Fibroblast of skin of back (primary cell): ENCODE measurements at places on chromosomes 12 and 14.
A peak's percentile ranks its signal among the peaks of the same experiment; 100 is the strongest.

DNA sequence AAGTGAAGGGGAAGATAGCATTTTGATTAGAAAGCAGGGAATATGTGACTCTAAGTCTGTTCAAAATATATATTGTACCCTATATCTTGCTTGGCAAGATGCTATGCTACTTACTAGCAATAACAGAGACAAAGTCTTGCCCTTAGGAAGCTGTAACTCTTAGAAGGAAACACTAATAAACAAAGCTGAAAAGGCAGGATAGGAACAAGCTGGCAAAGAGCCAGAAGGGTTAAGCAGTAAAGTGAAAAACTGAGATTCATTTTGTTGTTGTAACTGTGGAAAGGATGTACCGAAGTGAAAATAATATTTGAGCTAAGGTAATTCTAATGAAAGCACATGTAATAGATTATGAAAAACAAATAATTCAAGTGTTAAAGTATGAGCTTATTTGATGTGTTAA, 527.1 kb upstream of the FLRT2 start:
- DNase-seq, result no peak

GRCh38 chr14:48323665-48324064, 648.3 kb upstream of the MDGA2 start:
- DNase-seq, result no peak

GRCh38 chr12:18275981-18276380, 14.7 kb downstream of the PIK3C2G start:
- peak; percentile 54 for DNase-seq

DNA sequence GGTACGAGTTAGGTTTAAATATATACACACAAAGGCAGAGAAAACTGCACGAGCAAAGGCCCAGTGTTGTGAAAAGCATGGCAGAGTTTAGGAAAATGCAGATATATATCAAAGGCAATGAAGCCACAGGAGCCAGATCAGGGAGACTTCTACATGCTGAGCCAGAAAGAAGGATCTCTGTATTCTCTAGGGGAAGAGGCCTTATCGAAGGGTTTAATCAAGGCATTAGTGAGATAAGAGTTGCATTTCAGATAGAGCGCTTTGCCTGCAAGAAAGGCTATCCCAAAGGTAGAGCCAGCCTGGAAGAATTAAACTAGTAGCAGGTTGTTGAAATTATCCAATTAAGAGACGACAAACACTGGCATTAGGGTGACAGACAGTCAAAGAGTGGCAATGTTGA, 7.6 kb downstream of the PTPRO start:
- no peak for DNase-seq

DNA sequence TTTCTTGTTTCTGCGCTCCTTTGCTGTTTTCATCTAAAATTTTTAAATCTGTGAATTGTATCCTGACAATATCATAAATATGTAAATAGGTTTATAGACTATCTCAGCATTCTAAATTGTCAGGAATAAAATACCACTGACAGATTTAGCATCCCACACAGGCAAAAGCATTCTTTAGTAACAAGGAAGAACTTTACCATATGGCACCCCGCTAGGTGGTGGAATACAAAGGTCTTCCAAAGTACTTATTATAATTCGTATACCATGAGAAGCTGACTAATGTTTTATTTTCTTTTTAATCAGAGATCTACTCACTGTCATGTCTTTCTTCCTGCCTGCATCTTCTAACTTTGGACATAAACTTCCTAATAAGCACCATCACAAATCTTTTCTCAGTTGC, 328.8 kb upstream of the NOVA1 start:
- no peak for DNase-seq

DNA sequence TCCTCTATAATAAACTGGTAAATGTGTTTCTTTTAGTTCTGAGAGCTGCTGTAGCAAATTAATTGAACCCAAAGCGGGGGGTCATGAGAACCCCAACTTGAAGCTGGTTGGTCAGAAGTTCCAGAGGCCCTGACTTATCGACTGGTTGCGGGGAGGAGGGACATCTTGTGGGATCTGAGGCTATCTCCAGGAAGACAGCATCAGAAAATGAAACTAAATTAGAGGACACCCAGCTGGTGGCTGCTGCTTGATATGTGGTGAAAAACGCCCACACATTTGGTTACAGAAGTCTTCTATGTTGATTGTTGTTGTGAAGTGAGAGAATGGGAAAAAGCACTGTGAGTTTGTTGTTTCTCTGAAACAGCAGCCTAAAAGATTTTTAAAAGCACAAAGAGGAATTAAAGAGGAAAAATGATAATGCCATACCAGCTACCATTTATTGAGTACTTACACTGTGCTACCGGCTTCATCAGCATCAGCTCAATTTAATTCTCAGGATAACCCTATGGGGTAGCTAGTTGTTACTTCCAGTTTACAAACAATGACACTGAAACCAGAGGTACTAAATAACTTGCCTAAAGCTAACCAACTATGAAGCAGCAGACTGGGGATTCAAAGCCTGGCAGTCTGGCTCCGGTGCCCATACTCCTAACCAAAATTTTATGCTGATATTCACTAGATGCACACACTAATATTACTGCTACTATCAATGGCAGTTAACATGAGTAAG, 24.3 kb downstream of the DDX24 start:
- DNase-seq, result no peak

DNA sequence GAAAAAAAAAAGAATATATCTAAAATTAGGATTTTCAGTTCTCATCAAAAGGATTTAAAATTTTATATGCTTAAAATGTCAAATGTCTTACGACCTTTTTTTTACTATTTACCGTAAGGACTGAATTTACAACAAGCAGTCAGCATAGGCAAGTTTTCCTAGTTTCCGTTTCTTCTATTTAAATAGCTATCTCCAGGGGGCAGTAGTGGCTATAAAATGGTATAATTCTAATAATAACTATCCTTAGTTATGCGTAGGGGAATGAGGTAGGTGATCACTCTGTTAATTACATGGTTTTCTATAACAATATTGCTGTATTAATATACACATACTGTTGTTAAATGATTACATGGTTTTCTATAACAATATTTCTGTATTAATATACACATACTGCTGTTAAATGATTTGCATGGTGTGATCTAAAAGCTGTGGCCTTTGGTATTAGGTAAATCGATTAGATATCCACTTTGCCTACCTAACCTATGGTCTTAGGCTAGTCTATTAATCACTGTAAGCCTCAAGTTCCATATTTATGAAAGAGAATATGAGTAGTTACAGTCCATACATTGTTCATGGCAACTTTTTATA, 217.7 kb upstream of the PDZRN4 start:
- no peak for DNase-seq

- DNase-seq, result no peak
These were observed 237.6 kb upstream of the CRY1 start for GRCh38 chr12:107330831-107331431.

GRCh38 chr12:88546226-88546625, 34.0 kb downstream of the KITLG start:
- peak; percentile 39 for DNase-seq

GRCh38 chr12:3741882-3742672, 10.8 kb downstream of the CRACR2A start:
- DNase-seq, result no peak

GRCh38 chr12:30582943-30583342, 112.7 kb downstream of the IPO8 start:
- no peak for DNase-seq

- DNase-seq, result peak; percentile 92
These were observed 5.1 kb upstream of the NUMB start for GRCh38 chr14:73463411-73463810.

GRCh38 chr12:11015775-11016430, 6.5 kb downstream of the TAS2R19 start:
- no peak for DNase-seq

DNA sequence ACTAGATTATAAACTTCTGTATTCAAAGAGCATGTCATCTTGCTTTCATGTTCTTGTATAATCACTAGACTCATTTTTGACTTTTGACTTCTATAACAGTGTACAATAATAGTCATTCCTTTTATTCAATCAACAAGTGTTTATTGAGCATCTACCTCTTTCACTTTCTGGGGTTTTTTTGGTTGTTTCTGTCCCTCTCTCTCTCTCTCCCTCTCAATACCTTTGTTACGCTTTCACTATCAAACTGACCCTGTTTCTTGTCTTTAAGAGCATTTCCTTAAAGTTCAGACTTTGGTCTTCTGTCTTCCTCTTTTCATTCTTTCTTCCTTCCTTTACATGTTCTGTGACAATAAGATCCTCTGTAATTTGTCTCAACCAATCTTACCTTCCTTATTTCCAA, 49.5 kb downstream of the GPR137C start:
- no peak for DNase-seq

GRCh38 chr14:76829013-76829365, 2.8 kb downstream of the LRRC74A start:
- no peak for DNase-seq

DNA sequence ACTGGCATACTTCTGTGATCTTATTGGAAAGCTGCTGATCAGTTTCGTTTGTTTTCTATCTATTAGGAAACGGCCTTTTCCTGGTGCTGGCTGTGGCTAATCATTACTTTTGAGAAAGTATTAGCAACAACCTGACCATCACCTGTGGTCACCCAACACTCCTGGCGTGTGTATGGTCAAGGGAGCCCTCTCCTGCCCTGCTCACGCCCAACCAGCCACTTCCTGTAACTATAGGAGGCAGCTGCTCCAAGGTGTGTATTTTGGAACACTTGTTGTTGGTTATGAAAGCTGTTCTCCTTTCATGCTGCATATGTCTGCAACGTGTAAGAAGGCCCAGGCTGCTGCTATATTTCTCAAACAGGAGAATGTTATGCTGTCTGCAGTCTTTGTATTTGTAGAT, 1582.8 kb downstream of the AACS start:
- DNase-seq, result no peak

DNA sequence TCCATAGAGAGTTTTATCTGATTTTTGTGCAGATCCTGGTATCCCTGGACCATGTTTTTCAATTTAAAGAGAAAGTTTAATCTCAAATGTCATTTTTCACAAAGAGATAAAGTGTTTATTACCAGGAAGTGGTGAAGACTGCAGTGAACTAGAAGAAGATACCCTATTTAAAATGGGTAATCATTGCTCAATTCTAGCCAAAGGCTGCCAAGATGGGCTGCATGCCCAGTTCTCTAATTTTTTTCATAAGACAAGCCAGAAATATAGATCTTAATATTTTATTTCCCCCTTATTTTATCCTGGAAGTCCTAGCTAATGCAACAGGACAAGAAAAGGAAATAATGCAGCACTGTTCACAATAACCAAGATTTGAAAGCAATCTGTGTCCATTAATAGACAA, 343.5 kb downstream of the PCNX1 start:
- DNase-seq, result no peak

- DNase-seq, result no peak
These were observed 228.6 kb downstream of the ZFP36L1 start for GRCh38 chr14:68564191-68564825.

DNA sequence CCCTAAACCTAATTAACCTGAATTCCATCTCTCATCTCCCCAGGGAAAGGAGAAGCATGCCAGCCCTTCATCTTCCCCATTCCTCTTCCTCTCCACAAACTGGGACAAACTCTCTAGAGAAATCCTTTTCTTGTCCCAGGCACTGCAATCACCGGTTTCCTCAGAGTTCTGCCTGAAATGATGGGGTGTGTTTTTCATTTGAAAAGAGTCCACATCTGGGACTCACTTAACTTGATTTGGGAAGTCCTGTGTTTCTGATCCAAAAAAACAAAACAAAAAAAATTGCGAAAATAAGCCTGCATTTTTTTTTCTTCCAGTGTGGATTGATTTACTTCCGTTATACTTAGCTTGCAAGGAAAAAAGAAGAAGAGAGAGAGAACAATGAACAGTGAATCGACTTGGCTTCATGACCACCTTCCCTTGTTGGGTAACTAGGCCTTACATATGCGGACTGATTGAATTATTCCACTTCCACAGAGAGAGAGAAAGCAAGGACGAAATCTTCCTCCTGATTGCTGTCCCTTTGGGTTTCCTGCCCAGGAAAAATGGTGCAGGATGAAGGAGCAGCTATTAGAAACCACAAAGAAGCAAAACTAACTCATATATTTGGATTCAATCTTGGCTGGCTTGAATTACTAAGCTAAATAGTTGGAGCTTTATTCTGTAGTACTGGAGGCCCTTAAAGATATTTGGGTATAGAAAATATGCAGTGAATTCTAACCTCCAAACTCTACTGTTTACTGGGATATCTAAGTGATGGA, 506.2 kb upstream of the TBX3 start:
- DNase-seq, result no peak

GRCh38 chr12:92062539-92063493, 82.8 kb downstream of the BTG1 start:
- DNase-seq, result no peak

- DNase-seq, result peak; percentile 13
These were observed 47.1 kb downstream of the SLC2A13 start for GRCh38 chr12:40058721-40059190.

- no peak for DNase-seq
These were observed 34.5 kb upstream of the GPR132 start for GRCh38 chr14:105099778-105100177.

GRCh38 chr14:98350213-98350612, 921.8 kb downstream of the BCL11B start:
- no peak for DNase-seq

GRCh38 chr12:88307961-88308360, 165.9 kb downstream of the TMTC3 start:
- DNase-seq, result peak; percentile 56

GRCh38 chr12:115209230-115209629, 525.3 kb upstream of the TBX3 start:
- no peak for DNase-seq

GRCh38 chr12:28814246-28814645, 334.8 kb upstream of the FAR2 start:
- DNase-seq, result no peak

- peak; percentile 45 for DNase-seq
These were observed 191.4 kb downstream of the TTC7B start for GRCh38 chr14:90624732-90625400.

- peak; percentile 7 for DNase-seq
These were observed 80.8 kb downstream of the GALNT9 start for GRCh38 chr12:132248453-132249167.

DNA sequence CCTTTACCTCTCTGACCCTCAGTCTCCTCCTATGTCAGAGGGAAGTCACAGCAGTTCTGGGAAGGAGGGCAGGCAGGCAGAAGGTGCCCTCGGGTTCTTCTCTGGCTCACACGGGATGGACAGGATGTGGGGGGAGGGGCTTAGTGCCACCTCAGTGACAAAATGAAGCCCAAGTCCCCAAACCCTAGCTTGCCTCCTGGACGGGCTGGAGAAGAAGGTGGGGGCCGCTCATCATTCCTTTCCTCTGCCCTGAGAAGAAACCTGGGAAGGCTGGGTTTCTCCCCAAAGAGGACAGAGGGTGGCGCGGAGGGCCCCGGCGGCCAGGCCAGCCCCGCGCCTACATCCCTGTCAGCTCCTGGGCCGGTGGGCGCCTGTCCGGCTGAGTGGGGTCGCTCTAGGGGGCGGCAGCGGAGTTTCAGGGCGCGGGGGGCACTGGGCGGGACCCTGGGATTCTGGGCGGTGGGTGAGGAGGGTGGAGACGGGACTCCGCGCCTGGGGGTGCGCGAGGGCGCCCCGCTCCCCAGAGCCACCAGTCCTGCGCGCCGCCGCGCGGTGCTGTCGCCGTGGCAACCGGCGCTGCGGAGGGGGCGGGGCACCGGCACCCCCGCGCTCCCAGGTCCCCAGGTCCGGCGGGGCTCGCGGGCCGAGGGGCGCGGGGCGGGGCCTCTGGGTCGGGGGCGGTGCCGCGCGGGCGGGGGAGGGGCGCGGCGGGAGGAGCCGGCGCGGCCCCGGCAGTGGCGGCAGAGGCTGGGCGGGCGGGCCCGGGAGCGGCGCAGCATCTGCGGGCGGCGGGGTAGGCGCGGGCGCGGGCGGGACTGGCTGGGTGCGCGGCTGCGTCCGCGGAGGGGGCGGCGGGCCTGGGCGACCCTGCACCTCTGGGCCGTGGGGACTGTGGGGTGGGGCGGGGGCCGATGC, at the start of gene TMEM121:
TSS of gene TMEM121 (plus strand) at position 723 of the 915 bp plus-strand sequence. CDS start 2,252 bp downstream, outside the sequence.
- peak; percentile 34 for DNase-seq

GRCh38 chr12:94498698-94499097, 39.0 kb upstream of the CEP83 start:
- DNase-seq, result no peak
